ENCODE measurements at places on chromosomes 6 and 20.

- DNase-seq, result no peak
Observed at GRCh38 chr6:150915131-150915879, 49.8 kb downstream of the MTHFD1L start.

- no peak for DNase-seq
Observed at GRCh38 chr6:93571346-93571745, 152.0 kb upstream of the EPHA7 start.

- no peak for DNase-seq
Observed at GRCh38 chr6:44528370-44528644, 140.8 kb downstream of the CDC5L start.

GRCh38 chr6:48714250-48714649 lies 603.3 kb upstream of the PTCHD4 start:
- no peak for DNase-seq

- DNase-seq, result no peak
Observed at GRCh38 chr6:110557199-110557598, 80.8 kb upstream of the SLC22A16 start.

DNA sequence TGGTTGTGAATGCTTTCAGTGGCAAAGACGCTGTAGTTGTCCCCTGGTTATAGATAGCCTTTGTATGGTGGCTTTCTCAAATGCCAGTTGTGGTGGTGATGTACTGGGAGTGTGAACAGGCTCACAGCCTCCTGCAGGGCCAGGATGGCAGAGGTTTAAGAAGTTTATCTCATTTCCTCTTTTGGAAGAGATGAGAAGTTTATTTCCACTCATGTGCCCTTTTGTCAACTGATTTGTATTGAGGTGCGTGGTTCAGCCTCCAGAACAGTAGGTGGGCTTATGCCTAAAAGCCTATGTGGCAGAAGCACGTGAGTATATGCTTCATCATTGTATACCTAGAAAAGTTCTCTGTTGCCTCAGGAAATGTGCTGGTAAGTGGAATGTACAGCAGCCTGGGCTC lies 13.7 kb upstream of the ZFP57 start:
- no peak for DNase-seq

GRCh38 chr6:66508433-66508832 lies 801.4 kb upstream of the EYS start:
- no peak for DNase-seq

- DNase-seq, result no peak
Observed at GRCh38 chr6:33576668-33577067, 3.4 kb downstream of the BAK1 start.

GRCh38 chr20:34579191-34579978 lies 20.9 kb downstream of the MAP1LC3A start:
- no peak for DNase-seq

GRCh38 chr6:139784222-139784769 lies 409.8 kb upstream of the CITED2 start:
- DNase-seq, result no peak

DNA sequence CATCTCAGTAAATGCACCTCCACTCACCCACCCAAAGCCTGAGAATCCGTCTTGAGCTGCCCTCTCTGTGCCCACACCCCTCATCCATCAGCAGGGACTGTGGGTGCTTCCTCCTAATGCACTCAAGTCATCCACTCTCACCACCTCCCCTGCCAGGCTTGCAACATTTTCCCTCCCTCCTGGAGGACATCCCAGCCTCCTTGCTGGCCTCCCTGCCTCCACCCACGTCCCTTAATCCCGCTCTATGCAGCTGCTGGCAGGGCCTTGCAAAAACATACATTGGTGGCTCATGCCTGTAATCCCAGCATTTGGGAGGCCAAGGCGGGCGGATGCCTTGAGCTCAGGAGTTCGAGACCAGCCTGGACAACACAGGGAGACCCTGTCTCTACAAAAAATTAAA lies 15.6 kb upstream of the SRC start:
- no peak for DNase-seq

- DNase-seq, result no peak
Observed at GRCh38 chr20:39050555-39050902, 88.4 kb downstream of the DHX35 start.

DNA sequence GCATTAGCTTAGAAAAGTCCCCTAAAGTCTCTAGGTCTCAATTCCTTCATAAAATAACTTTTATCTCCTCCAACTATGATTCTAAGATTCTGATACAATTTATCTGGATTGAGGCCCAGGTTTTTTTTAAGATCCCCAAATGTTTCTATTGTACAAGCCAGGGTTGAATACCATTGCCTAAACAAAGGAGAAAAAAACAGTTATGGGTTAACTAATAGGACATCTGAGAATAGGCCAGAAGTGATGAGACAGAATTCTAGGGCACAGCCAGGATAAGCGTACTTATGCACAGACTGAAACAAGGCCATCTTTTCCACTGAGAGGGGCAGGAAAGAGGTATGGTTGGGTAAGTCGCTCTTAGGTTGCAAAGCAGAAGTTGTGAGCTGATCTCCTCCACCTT lies 26.4 kb downstream of the EPB41L2 start:
- DNase-seq, result no peak

DNA sequence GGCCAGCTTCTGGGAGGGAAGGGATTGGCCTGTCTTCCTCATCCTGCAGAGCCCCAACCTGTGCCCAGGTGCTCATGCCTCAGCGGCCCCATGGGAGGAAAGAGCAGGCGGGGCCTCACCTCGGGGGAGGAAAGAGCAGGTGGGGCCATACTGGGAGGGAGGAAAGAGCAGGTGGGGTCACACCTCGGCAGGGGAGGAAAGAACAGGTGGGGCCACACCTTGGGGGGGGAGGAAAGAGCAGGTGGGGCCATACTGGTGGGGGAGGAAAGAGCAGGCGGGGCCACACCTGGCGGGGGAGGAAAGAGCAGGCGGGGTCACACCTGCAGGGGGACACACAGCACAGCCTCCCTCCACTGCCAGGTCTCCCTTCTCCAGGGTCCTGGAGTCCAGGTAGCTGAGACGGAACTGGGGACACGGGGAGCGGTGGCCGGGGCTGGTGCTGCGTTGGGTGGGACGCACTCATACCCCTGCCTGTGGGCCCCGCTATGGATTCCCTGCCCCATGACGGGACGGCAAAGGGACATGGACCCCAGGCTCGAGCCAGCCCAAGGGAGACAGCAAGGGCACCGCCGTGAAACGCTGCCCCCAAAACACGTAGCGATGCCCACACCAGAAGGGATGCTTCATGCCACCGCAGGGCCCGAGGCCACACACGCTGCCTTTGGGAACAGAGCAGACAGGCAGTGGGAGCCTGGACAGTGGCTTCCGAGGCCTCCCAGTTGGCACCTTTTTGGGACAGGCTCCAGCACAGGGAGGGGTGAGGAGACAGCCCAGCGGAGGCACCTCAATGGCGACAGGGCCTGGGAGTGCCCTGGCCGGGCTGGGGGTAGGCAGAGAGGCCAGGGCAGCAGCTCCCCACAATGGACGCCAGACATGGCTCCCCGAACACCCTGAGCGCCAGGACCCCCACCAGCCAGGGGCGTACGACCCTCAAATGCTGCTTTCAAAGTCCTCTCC lies 43.3 kb upstream of the CHRNA4 start:
- no peak for DNase-seq

DNA sequence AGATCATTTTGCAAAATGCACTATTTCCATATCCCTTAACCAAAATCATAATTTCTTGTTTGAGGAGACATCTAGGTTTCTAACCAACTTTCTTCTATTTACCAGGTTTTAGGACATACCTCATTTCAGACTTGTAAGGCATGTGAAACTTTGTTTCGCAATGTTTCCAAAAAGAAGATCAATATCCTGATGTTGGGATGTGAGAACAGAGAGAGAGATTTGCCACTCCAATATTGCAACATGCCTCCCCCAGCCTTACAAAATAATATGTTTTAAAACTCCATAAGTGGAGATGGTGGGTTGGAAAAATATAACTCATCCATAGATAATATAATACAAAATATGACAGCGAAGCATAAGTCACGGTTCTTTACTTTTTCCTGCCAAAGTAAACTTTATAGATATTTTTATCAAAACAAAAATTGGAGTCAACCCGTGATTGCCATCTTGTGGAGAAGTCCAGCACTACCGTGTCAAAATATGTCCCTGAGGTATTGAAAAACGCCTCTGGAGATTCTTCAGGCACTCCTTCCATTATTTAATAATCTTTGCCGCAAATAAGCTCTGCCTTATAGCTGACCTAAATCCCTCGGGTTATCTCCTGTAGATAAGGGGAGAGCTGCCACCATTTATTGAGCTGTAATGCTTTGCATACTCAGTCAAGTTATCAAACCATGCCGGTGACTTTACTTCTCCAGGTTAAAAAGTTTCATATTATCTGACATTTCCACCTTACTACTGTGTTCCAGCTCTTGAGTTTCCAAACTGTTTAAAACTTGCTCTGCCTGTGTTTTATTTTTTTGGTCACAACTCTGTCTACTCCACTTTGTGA lies 534.2 kb downstream of the HACE1 start:
- DNase-seq, result no peak

DNA sequence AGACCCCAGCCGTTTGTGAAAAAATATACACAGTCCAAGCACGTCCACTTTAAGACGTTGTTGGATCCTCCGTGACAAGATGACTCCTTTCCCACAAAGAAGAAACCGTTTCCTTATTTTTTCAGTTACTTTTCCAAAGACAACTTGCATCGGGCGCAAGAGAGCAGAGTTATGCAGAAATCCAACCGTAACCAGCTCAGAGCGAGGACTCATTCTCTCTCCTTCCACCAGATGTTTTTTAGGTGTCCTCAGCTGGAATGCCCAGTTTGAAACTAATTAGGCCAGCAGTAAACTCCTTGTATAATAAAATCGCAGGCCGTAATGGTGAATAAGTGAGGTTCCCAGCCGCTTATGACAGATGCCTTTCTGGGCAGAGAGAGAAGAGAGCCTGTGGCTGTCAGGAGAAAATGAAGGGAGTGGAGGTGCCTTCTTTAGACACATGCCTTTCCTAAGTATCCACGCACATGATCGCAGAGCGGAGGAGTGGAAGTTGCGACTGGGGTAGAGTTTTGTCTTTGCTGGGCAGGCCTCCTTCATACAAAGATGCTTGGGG lies 2.8 kb downstream of the EYA2 start:
- DNase-seq, result no peak

GRCh38 chr6:22681761-22682160 lies 112.4 kb downstream of the HDGFL1 start:
- DNase-seq, result no peak

DNA sequence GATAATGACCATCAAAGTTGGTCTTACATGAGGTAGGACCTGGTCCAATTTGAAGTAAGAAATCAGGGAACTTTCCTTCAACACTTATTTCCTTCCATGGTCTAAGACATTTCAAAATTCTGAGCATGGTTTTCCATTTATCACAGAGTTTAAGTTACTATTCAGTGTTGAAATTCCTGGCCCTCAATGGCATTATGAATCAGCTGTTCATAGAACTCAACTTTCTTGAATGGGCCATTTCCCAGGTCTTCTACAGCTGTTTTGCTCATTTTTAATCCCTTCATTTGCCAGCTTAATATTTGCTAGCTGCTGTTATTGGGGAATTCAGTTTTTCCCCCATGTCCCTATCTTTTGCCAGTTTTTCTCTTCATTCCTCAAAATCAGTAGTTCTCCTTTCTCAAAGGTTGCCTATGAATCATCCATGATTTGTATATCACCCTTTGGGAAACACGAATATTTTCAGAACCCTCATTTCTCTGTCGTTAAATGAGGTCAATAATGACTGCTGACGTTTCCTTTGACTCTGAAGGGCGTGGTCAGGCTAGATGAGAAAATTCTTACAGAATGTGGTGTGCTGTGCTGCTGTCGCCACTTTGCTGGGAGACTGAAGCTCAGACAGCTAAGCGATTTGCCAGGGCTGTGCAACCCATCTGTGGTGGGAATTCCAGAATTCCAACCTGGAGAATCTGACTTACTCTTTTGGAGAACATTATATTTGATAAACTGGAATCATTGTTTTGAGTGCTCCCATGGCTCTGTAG lies 216.5 kb upstream of the FLRT3 start:
- no peak for DNase-seq

DNA sequence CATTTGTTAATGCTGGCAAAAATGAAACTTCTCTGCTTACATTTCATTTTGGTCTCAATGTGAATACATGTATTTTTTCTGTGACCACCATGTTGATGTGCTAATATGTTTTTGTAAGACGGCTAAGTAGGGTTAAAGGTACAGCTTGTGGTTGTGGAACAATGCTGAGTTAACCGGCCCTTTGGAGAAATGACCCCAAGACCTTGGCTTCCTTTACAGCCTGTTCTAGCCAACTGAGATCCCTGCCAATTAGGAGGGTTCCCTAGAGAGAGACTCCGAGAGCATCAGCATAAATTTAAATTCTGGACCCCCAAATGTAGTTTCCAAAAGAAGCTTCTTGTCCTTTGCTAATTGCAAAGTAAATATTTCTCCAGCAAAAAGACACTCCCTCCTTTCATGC lies 44.4 kb downstream of the RSPO3 start:
- no peak for DNase-seq

DNA sequence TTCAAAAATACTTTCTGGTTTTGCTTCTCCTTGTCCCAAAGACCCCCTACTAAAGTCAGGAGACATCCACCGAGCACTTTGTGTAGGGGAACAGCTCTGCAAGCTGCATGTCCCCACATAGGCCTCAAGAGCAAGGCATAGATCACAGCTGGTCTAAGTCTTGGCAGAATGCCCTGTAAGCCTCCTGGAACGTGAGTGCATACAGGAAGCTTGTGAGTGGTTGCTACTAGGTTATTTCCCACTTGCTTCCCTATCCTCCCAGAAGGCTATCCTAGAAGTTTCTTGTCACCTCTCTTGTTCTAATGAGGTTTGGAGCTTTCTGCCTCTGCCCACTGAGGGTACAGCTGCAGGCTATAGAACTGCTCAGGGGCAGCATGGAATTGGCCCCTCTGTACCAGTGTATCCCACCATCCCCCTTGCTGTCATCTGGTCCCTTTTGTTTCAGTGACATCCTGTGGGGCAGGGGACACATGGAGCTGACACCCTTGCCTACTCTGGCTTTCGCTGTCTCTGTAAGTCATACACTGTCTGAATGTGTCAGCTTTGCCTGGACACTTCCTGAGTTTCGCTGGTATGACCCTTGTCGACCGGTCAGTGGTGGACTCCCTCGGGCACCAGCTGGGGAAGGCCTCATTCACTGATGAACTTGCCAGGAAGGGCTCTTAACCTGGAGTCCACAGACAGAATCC lies 35.6 kb upstream of the KCNK16 start:
- DNase-seq, result no peak

DNA sequence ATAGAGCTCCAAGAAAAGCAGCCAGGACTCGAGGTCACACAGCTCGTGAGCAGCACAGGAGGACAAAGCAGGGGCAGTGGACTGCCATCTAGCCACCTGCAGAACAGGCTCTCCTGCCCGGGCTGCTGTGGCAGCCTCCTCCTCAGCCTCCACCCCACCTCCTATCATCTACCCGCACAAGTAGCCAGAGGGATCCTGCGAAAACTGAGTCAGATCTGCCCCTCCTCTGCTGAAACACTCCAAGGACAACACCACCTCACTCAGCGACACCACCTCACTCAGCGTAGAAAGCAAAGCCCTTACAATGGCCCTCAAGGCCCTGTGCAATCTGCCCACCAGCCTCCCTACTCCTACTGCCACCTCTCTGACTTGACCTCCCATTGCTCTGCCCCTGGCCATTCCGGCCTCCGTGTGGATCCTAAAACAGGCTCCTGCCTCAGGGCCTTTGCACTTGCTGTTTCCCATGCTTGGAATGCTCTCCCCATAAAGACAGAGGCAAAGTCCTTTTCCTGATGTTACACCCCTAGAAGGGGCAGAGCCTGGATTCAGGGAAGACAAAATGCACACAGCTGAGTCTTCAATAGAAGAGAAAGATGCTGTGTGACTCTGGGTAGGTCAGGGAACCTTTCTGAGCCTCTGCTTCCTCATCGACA lies 19.3 kb downstream of the PREX1 start:
- DNase-seq, result no peak

- no peak for DNase-seq
Observed at GRCh38 chr6:130034378-130035146, 16.2 kb downstream of the L3MBTL3 start.

Measured in activated CD4-positive, CD25-positive, alpha-beta regulatory T cell (primary cell).